ENCODE measurements at places on chromosomes 16 and 17. TPM values are rescaled to one million over a fixed set of nuclear protein-coding genes. Genes with fewer than 3 reads are reported as not detected.

DNA sequence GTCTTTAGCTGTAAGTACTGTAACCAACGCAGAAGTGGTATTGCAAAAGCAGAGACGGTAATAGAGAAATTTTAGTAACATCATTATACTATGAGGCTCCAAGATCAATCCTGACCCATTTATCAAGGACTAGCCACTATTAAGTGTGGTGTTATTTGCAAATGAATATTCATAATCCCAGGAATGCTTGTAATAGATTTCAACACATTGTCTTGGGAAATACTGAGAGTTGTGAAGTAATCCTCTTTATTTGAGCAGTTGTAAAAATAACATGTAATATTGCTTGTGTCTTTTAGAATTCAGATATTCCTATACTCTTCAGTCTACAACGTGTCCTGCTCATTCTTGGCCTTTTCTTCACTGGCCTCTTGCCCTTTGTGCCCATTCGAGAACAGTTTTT lies 46.4 kb downstream of the GDPD1 start:
- DNase-seq, result no peak
- H3K27me3 ChIP-seq, result no peaks in the 10 kb centered on the region
- no peak overlapping the region for H3K27ac ChIP-seq

- H3K36me3 ChIP-seq, result no peaks in the 10 kb centered on the region
- no peak for DNase-seq
- H3K27me3 ChIP-seq, result no peaks in the 10 kb centered on the region
- no peak overlapping the region for H3K27ac ChIP-seq
- no peak overlapping the region for H3K4me3 ChIP-seq
These were observed 3.8 kb upstream of the SLC47A2 start for GRCh38 chr17:19720210-19720475.

DNA sequence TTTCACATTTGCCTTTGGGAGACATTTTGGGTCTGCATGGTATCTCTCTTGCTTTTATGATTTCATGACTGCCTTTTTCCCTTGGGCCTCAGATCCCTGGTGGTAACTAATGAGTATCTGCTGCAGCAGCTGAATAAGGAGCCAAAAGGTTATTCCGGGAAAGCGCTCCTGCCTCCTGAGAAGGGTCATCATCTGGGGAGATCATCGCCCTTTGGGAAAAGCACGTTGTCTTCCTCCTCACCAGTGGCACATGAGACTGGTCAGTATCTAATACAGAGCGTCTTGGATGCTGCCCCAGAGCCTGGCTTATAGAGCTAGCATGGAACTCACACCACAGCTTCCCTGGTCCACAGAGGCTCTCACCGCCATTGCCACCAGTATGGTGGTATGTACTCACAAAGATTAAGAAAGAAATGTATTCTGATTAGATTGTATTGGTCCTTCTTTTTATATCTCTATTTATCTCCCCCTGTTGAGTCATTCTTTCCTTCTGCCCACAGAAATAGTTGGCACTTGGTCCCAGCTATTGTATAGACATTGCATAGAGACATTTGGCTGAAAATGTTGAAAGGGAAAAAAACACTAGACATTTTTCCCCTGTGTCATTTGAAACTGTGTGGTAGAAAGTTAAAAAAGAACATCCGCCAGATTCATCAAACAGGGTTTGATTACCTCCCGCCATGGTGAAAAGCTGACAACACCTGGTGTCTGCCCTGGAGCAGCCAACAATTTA lies 8.4 kb downstream of the TPPP3 start:
- H3K4me3 ChIP-seq, result no peak overlapping the region
- no peaks in the 10 kb centered on the region for H3K27me3 ChIP-seq
- no peak overlapping the region for H3K27ac ChIP-seq
- DNase-seq, result no peak
- no peaks in the 10 kb centered on the region for H3K4me1 ChIP-seq

The RNF157 gene
- 2.4 TPM for total RNA-seq

The SOX8 gene
- total RNA-seq, result 18.9 TPM

The PLEKHH3 gene
- 105 TPM for total RNA-seq

The CX3CL1 gene
- total RNA-seq, result 251 TPM

The CCL1 gene
- total RNA-seq, result not detected

DNA sequence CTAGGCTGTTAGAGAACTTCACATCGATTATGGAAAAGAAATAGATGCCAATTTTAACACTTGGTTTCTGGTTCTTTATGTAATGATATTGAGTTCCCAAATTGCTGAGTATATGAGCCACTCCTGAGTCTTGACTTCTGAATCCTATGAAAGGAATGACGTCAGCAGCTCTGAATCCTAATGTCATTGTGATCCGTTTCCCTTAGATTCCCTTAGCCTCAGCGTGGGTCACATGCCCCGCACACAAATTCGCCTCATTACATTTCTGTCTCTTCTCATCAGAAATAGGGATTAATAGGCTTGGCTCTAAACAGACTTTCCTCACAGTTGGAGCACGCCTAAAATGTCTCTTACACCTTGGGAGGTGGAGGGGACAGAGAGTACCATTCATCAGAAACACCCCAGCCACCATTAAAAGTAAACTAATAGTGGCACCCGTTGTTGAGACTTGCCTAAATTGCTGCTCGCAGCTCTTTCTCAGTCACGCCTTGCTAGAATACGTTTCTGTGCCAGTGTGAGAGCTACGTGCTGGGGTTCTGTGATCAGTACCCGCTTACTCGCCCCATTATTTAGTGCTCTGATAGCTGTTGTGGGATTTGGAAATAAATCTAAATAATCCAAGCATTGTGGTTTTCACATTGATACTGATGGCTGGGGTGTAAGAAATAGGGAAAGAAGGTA lies 7.1 kb downstream of the MRM3 start:
- H3K27ac ChIP-seq, result no peak overlapping the region
- no peaks in the 10 kb centered on the region for H3K4me1 ChIP-seq
- H3K4me3 ChIP-seq, result no peak overlapping the region
- DNase-seq, result no peak
- no peaks in the 10 kb centered on the region for H3K27me3 ChIP-seq
- H3K36me3 ChIP-seq, result peaks cover 31% of the 10 kb centered on the region

DNA sequence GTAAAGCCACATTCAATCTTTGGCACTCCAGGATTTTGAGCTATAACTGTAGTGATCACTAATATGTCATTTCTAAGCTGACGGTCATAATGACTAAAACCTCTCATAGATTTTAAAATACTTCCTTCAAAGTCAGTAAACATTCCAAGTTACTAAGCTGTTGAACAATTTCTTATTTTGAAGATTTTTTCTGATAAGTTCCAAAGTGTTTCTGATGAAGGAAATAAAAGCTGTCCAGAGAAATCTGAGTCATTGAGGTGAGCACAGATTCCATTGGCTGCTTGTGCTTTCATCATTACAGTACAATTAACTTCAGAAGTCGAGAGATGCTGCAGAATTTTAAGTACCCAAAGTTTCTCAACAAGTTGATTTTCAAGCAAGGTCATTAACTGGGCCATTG lies 23.9 kb downstream of the NLRC5 start:
- no peaks in the 10 kb centered on the region for H3K27me3 ChIP-seq
- H3K4me3 ChIP-seq, result no peak overlapping the region
- H3K27ac ChIP-seq, result no peak overlapping the region
- no peak for DNase-seq
- peaks cover 4% of the 10 kb centered on the region for H3K36me3 ChIP-seq

DNA sequence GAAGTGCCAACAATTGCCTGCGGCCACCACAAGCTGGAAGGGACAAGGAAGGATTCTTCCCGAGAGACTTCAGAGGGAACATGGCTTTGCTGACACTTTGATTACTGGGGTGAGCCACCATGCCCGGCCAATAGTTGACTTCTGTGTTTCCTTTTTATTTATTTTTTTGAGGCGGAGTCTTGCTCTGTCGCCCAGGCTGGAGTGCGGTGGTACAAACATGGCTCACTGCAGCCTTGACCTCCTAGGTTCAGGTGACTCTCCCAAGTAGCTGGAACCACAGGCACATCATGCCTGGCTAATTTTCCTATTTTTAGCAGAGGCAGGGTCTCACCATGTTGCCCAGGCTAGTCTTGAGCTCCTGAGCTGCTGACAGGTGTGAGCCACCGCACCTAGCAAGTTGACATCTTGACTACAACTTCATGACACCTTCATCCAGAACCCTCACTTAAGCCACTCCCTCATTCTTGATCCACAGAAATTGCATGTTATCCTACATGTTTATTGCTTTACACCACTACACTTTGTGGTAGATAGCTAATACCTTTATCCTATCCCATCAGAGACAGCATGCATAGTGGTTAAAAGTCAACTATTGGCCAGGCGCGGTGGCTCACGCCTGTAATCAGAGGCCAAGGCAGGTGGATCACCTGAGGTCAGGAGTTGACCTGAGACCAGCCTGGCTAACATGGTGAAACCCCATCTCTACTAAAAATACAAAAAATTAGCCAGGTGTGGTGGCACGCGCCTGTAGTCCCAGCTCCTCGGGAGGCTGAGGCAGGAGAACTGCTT lies 16.1 kb upstream of the GPRC5C start:
- no peak overlapping the region for H3K4me3 ChIP-seq
- DNase-seq, result no peak
- no peaks in the 10 kb centered on the region for H3K36me3 ChIP-seq
- no peaks in the 10 kb centered on the region for H3K4me1 ChIP-seq
- no peaks in the 10 kb centered on the region for H3K27me3 ChIP-seq

GRCh38 chr17:45394913-45395568 lies 37.6 kb downstream of the ARHGAP27 start:
- no peaks in the 10 kb centered on the region for H3K27me3 ChIP-seq
- no peak for DNase-seq

GRCh38 chr17:32275060-32276042 lies 9.7 kb downstream of the RHBDL3 start:
- H3K4me1 ChIP-seq, result no peaks in the 10 kb centered on the region
- H3K36me3 ChIP-seq, result no peaks in the 10 kb centered on the region
- no peak overlapping the region for H3K4me3 ChIP-seq
- H3K27me3 ChIP-seq, result no peaks in the 10 kb centered on the region

- H3K36me3 ChIP-seq, result no peaks in the 10 kb centered on the region
- H3K4me1 ChIP-seq, result peaks cover 5% of the 10 kb centered on the region
- DNase-seq, result no peak
These were observed 133.1 kb downstream of the ANKRD11 start for GRCh38 chr16:89357055-89357816.

DNA sequence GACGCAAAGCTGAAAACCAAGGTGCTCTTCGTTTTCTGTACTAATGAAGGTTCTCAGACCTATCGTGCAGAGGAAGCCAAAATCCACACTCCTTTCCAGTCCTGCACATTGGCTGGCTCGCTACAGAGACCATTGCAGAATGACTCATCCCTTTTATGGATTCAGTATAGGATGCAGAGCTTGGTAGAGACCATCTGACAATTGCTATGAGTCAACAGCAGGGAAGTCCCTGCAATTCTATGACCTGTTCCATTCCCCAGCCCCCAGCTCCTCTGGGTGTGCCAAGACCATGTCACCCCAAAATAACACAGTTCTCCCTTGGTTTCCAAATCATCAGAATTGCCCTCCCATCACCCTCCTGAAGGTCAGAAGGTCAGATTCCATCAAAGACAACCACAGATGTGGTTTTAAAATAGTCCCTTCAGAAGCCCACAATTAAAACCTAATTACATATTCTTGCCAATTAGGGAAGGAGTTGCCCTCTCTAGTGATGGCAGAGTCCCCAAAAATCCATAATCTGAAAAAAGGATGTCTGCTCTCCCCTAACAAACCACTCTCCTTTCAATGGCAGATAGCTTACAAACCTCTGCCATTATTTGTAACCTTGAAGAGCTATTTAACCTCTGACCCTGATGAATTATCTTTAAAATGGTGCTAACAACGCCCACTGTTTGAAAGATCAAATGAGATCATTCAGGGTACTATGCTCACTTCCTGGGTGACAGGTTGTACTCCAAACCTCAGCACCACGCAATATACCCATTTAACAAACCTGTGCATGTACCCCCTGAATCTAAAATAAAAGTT lies 108.2 kb upstream of the RBBP6 start:
- H3K36me3 ChIP-seq, result no peaks in the 10 kb centered on the region
- no peak overlapping the region for H3K27ac ChIP-seq
- DNase-seq, result no peak
- no peaks in the 10 kb centered on the region for H3K27me3 ChIP-seq

- peaks cover 3% of the 10 kb centered on the region for H3K4me1 ChIP-seq
- no peak overlapping the region for H3K4me3 ChIP-seq
- no peak for DNase-seq
- no peaks in the 10 kb centered on the region for H3K36me3 ChIP-seq
These were observed 1.1 kb upstream of the SLC16A5 start for GRCh38 chr17:75086496-75087181.

- no peaks in the 10 kb centered on the region for H3K4me1 ChIP-seq
- DNase-seq, result no peak
- no peaks in the 10 kb centered on the region for H3K36me3 ChIP-seq
- H3K27ac ChIP-seq, result no peak overlapping the region
- no peak overlapping the region for H3K4me3 ChIP-seq
These were observed 9.8 kb downstream of the OTOP3 start for GRCh38 chr17:74945543-74945942.

GRCh38 chr17:11564589-11565380 lies 33.5 kb upstream of the DNAH9 start:
- no peaks in the 10 kb centered on the region for H3K4me1 ChIP-seq
- no peaks in the 10 kb centered on the region for H3K27me3 ChIP-seq
- no peak overlapping the region for H3K4me3 ChIP-seq
- DNase-seq, result no peak

The OR2C1 gene
- not detected for total RNA-seq

- no peaks in the 10 kb centered on the region for H3K4me1 ChIP-seq
- no peak overlapping the region for H3K4me3 ChIP-seq
- DNase-seq, result no peak
- H3K27me3 ChIP-seq, result no peaks in the 10 kb centered on the region
These were observed 12.7 kb downstream of the MMP15 start for GRCh38 chr16:58038219-58038641.

- DNase-seq, result no peak
- H3K27me3 ChIP-seq, result no peaks in the 10 kb centered on the region
- no peaks in the 10 kb centered on the region for H3K4me1 ChIP-seq
- no peak overlapping the region for H3K27ac ChIP-seq
These were observed 43.3 kb upstream of the CBFA2T3 start for GRCh38 chr16:89020068-89020924.

DNA sequence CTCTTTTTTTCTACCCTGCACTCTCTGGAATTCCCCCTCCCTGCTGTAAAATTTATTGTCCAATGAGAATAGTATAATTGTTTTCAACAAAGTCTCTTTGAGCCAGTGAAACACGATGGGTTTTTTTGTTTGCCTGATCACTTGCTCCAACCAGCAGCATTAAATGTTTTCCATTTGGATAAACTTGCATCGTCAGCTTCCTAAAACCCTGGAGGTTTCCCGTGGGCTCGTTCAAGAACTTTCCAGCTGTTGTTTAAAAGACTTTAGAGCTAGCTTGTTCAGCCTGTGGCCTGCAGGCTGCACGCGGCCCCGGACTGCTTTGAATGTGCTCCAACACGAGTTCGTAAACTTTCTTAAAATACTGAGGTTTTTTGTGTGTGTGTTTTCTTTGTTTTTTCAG lies 14.9 kb downstream of the NAGPA start:
- no peaks in the 10 kb centered on the region for H3K27me3 ChIP-seq
- H3K36me3 ChIP-seq, result no peaks in the 10 kb centered on the region
- no peak for DNase-seq
- no peak overlapping the region for H3K27ac ChIP-seq
- H3K4me3 ChIP-seq, result no peak overlapping the region

DNA sequence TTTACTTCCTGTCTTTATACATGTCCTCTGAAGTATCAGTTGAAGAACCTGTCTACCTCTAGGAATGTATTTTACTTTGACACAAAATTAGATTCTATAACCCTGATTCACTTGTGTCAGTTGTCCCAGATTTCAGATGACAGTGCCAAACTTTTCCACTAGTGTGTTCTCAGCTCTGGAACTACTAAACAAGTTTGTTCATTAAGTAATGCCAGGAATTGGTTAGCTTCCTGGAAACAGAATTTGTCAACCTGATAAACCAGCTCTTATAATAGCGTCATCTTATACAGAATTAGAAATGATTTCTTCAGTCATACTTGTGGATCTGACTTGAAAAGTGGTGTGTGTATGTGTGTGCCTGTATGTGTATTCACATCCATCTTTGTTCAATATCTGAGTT lies 7.4 kb downstream of the MAP3K3 start:
- H3K27ac ChIP-seq, result no peak overlapping the region
- H3K4me3 ChIP-seq, result no peak overlapping the region
- DNase-seq, result no peak
- H3K4me1 ChIP-seq, result no peaks in the 10 kb centered on the region
